ENCODE measurements at places on chromosomes 3 and 15.

- DNase-seq: no peak
Observed at GRCh38 chr3:113623811-113624210, 72.6 kb downstream of the USF3 start.

DNA sequence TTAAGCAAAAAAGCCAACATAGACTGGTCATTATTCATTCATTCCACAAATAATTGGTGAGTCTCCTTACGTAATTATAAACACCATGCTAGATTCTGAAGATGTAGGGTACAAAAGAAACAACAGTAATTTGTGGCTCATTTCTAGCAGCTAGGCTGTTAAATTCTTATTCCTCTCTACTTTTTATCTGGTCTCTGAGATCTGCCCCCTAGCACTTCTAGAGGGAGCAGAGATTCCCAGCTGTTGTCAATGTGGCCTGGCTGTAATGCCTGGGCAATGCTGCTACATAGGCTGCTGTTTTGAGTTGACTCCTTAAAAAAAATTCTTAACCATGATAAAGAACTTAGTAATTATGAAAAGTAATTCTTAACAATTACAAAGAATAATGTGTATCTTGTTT, 434.9 kb upstream of the THRB start:
- no peak for DNase-seq

GRCh38 chr3:108388136-108389132, 92.1 kb downstream of the HHLA2 start:
- no peak for DNase-seq

DNA sequence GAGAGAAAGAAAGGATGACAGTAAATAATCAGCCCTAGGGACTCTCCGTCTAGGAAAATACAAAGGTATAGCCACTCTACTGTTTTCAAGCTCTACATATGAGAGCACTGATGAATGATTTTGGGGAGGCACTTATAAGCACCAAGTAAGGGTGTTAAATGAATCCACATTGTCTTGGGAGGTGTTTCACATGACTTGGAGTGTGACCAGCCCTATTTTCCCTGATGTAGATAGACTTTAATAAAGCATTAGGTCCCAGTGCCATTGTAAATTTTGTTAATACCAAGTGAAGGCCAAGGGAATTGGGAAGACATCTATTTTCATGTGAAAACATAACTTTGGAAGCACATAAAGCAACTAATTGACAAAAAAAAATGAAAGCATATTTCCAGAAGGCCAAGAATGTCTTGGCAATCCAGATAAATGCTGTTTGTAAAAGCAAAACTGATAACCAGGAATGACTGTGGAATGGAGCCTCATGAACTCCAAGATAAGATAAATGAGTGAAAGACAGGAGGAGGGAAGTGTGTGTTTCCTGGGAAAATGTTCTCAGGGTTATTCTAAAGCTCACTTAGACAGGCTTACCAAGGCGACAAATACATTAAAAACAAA, 96.0 kb upstream of the MYZAP start:
- no peak for DNase-seq

- DNase-seq: peak; percentile 69
Observed at GRCh38 chr3:140863580-140864009, 78.0 kb upstream of the SLC25A36 start.

- DNase-seq: no peak
Observed at GRCh38 chr3:11548721-11549131, 95.0 kb downstream of the VGLL4 start.

DNA sequence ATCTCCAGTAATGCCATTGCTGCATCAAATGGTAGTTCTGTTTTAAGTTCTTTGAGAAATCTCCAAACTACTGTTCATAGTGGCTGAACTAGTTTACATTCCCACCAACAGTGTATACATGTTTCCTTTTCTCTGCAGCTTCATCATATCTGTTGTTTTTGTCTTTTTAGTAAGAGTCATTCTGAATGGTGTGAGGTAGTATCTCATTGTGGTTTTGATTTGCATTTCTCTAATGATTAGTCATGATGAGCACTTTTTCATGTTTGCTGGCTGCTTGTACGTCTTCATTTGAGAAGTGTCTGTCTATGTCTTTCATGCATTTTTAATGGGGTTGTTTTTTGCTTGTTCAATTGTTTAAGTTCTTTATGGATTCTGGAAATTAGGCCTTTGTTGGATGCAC, 10.2 kb upstream of the GCSAM start:
- DNase-seq: no peak

DNA sequence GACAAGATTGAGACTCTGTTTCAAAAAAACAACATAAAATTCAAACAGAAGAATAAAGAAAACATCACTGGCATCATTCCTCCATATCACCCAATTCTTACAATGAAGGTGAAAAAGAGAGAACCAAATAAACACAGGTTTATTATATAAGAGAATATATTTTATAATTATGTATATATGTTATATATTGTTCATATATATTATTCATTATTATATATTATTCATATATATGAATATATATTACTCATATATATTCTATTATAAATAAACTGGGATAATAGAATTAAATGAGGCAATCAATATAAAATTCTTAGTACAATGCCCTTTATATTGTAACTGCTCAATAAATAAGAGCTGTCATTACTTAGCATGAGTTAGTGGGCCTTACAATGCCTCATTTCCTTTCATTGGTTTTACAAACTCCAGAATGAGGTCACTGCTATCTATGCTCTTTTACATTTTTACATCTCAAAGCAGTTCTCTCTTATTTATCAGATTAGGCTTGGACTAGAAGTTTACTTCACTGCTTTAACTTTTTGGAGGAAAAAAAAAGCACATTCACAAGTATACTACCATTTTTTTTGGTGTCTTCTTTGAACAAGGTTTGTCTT, 135.5 kb upstream of the TTC14 start:
- DNase-seq: no peak

DNA sequence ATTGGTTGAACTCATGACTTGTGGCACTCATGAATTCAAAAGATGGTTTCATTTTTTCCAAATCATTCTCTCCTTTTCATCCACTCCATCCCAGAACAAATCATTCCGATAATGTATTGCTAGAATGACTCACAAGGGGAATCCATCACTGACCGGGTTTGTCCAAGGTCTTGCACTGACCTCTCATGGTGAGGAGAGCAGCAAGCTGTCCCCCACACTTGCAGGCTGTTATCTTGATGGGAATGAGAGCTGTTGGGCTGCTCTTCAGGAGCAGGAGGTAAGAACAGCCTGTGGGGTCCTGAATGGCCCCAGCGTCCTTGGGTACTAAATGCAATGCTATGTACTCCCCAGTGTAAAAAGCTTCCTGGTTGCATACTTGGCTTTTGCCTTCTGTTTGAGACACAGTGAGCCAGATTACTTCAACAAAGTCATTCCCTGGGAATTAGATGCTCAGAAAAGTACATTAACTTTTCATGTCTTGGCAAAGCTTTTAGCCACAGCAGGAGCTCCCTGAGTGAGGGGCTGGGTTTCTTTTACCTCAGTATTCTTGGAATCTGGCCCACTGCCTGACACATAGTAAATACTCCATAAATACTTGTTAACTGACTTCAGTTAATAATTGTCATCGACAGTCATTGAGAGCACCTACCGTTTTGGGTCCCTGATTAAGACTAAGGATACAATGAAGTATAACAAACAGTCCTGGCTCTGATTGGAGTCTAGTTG, 24.1 kb downstream of the CCNL1 start:
- no peak for DNase-seq

- no peak for DNase-seq
Observed at GRCh38 chr3:141499284-141499683, 12.5 kb downstream of the RASA2 start.

- DNase-seq: no peak
Observed at GRCh38 chr3:150379469-150379868, 28.6 kb upstream of the TSC22D2 start.

- no peak for DNase-seq
Observed at GRCh38 chr3:30598668-30599545, 7.5 kb upstream of the TGFBR2 start.

Measured in SW480 (cell line).